CD4-positive, alpha-beta memory T cell (primary cell): ENCODE measurements at places on chromosomes 6 and 20.

GRCh38 chr6:121668259-121668658 lies 232.8 kb downstream of the GJA1 start:
- DNase-seq, result no peak

DNA sequence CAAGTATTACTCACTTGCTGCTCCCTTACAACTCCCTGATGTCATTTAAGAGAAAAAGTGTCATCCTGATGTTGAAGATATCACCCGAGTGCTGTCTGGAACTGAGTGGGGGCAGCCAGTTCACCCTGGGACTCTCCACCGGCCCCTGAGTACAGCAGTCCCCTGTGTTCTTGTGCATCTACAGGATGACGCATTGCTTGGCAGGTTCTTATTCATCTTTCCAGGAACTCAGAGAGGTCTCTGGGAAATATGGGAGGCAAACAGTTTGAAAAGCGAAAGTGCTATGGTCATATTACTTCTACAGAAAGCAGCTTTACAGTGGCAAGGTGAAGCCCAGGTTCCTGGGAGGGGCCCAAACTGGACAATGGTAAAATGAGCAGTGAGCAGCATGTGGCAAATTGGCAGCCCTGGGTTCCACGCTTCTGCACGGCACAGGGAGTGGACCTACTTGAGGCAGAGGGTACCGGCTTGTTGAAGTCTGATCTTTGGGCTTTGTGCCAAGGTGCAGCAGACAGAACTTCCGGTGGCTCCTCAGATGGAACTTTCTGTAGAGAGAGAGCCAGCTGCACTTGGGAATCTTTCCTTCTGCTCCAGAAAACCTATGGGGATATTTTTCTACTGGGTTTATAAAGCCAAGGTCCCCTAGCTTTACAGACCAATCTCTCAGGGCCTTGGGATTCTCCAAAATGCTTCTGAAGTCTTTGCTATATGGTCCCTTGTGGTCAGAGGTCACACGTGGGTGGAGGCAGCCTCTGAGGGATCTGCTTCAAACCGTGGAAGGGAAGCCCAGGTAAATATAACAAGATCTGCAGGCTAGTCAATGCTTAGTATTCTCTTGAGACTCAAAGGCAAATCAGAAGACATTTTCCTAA lies 128.3 kb downstream of the MAP3K7 start:
- DNase-seq, result peak; percentile 49

GRCh38 chr20:47099825-47100441 lies 205.3 kb downstream of the EYA2 start:
- no peak for DNase-seq

GRCh38 chr6:121944354-121944753 lies 455.1 kb upstream of the HSF2 start:
- DNase-seq, result no peak

DNA sequence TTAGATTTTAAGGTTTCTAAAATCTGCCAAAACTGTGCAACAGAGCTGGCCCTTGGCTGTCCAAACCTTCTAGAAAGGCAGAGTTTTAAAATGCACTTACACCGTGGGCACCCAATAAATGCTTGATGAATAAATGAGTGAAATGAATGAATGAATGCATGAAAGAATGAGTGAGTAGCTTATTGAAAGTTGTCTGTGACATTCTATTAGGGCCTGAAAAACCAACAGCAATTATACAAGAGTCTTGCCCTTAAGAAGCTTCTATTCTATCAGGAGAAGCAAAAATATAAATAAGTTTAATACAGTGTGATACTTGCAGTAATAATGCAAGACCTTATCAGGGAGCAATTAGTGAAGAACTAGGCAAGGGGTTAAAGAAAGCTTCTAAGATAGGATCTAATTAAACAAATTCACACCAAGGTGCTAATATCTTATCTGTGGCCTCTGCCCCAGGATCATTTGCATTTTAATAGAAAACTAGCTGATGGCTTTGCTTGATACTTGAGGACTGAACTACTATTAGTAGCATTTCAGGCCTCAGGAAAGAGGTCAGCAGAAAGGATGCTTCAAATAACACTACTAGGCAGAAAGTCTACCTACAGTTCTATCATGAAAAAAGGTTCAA lies 230.7 kb downstream of the GMPR start:
- DNase-seq, result no peak

DNA sequence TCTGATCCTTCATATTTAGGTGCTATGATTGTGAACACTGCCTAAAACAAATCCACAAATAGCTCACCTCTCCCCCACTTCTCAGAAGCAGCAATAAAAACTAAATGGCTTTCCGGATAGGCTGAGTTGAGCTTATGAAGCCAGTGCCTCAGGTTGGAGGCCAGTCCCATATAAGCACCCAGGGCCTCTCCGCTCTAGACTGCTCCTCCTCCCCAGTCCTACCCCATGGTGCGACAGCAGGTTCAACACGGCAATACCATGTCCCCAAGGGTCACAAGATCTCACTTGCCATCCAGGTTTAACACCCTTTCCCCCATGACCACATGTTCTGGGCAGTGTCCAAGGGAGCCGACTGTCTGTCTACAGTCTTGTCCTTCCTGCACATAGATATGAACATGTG lies 20.8 kb downstream of the BNIP5 start:
- DNase-seq, result no peak

DNA sequence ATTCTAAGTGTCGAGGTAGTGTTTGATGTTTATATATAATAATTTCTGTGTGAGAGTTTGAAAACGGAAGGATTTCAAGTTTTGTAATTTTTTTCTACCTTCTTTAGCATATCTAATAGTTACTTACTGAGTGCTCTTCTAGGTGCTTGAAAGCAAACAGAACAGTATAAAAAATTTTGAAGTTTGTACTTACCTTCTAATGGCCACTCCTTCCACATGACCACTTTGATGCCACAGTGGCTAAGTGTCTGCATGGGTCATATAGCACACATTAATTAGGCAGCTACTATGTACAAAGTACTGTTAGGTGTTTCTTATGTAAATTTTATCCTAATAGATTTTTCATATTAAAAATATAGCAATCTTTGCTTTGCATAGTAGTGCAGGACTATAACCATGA lies 21.1 kb downstream of the RPRD1B start:
- no peak for DNase-seq

DNA sequence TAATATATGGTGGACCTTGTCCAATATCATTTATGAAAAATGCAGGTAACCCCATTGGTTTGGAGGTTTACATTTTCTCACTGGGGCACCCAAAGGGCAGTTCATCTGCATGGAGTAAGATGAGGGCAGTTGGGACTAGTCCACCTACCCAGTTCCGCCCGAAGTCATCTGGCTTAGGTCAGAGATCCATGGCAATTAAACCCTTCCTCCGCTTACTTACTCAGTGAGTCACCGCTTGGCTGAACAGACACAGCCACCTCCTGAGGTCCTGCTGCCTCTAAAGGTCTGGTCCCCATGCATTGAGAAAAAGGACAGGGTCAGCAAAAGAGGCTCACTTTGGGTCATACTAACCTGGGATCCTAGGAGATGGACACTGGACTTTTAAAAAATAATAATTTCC lies 102.9 kb upstream of the PRL start:
- DNase-seq, result no peak

DNA sequence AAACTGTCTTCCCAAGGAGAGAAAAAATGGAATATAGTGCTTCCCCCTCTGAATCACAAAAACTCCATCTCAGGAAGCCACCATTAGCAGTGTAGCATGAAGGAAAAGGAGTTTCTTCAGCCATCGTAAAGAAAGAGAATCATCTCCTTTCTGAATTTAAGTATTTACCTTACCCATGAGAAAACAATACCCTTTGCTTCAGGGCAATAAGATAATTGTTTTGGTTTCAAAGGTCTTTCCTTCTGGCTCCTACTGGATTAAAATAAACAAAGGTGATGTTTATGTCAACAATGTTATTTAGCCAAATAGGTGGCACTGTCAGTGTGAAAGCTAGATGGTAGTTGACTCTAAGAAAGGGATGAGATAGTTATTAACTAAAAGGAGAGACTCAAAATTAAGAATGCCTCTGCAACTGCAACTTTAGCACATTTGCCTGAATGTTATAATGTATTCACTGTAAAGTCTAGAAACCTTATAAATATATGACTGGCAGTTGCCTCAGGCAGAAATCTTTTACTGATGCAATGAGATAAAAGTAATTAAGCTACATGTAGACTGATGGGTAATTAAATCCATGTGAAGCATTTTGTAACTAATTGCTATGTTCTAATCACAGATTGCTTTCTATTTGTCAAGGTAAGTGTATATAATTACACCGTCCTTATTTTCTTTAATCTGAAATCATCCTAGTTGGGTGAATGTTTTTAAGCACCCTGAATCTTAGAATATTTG lies 399.0 kb downstream of the CDKAL1 start:
- DNase-seq, result no peak
